NCI-H1930 (cell line): ENCODE measurements at places on chromosomes 1 and 21.

DNA sequence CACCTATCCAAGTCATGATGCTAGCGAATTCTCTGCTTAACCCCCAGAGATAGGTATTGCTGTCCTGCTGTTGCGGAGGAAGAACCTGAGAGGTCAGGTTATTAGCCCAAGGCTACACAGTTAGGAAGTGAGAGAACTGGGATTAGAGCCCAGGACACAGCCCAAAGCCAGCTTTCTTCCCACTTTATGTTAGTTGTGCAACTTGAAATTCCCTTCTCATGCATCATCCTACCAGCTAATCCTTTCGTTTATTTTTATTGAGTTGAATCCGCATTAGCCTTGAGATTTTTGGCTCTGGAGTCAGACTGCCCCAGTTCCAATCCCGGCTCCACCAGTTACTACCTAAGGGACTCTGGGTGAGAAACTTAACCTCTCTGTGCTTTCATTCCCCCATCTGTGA, 65.4 kb downstream of the PLEKHA6 start:
- DNase-seq: no peak

- DNase-seq: no peak
Measured at GRCh38 chr1:183604815-183605214, 14.6 kb upstream of the NCF2 start.

GRCh38 chr1:2088458-2088857, 38.2 kb downstream of the PRKCZ start:
- no peak for DNase-seq

GRCh38 chr1:89358287-89358893, 5.5 kb upstream of the GBP6 start:
- DNase-seq: peak; percentile 30

- DNase-seq: peak; percentile 36
Measured at GRCh38 chr1:110207831-110208230, 2.3 kb upstream of the KCNC4 start.

GRCh38 chr1:212284332-212284743, 872 bp upstream of the PPP2R5A start:
- DNase-seq: no peak

DNA sequence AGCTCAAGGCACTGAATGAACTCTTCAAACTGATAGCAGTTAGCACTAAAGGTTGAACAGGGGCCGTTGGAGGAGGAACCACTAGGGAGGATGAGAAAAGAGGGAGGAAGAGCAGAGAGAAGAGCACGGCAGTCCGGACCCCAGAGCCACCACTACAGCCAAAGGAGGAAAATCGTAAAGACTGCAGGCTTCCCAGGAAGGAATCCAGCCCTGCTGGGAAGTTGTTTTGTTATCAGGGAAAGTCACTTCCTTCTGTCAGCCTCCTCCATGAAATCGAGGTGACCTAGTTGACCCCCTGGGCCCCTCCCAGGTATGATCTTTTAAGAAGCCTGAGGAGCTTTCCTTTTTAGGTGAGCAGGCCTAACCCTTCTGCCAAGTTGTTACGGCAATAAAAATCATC, 88.2 kb downstream of the PBX1 start:
- no peak for DNase-seq

GRCh38 chr1:23122023-23122748, 46.5 kb downstream of the LUZP1 start:
- no peak for DNase-seq

DNA sequence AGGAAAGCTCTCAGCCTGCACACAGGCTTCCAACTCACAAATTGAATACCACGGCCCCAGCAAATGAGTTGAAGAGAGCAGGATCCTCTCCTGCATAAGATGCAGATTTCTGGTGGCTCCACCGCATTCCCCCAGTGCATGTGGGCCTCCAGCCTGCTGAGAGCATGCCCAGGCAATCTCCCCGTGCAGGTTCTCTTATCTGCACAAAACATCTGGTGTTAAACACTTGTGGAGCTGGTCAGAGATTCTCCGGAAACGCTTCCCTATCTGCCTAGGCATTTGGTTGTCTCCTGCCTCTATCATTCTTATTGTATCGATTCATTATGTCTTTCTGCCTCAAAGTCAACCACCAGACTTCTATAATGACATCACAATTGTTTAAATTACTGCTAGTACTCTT, 1349.0 kb upstream of the B3GALT2 start:
- DNase-seq: no peak

DNA sequence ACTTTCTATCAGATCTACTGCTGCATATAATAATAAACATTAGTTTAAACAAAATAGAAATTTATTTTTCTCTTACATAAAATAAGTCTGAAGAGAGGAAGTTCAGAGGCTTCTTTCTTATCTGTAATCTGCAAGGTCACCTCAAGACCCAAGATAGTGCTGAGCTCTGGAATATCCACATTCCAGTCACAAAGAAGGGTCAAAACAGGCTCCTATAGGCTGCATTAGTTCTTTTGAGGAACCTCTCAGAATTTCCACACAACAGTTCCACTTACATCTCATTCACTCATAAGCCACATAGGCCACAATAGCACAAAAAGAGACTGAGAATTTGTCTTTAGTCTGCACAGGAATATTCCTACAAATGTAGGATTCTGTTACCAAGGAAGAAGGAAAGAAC, 15.4 kb downstream of the DYNLT5 start:
- DNase-seq: no peak

DNA sequence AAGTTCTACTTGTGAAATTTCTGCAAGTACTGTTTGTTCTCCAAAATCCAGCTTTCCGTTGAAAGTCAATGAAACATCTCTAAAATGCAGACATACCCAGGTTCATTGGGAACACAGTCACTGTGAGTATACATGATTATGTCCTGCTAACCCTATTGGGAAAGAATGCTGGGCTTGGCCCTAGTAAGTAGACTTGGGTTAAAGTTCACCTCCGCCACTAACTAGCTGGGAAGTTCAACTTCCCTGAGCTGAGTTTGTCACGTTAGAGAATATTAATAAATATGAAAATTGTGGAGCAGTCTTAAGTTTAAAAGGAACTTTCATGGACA, 10.5 kb upstream of the PGD start:
- DNase-seq: no peak

DNA sequence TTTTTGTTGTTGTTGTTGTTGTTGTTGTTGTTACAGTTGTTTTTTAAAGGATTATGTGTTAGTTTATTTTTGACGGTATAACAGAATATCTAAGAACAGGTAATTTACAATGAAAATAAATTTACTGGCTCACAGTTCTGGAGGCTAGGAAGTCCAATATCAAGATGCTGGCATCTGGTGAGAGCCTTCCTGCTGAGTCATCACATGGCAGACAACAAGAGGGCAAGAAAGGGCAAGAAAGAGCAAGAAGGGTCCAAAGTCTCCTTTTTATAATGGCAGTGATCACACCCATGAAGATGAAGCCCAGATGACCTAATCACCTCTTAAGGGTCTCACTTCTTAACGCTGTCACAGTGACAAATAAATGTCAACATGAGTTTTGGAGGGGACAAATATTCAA, 142.1 kb downstream of the NEGR1 start:
- no peak for DNase-seq

- DNase-seq: no peak
Measured at GRCh38 chr1:63116016-63116415, 206.4 kb upstream of the FOXD3 start.

GRCh38 chr1:15311880-15312279, 64.9 kb downstream of the FHAD1 start:
- DNase-seq: no peak

- DNase-seq: peak; percentile 35
Measured at GRCh38 chr1:55893155-55893554, 678.0 kb upstream of the USP24 start.

DNA sequence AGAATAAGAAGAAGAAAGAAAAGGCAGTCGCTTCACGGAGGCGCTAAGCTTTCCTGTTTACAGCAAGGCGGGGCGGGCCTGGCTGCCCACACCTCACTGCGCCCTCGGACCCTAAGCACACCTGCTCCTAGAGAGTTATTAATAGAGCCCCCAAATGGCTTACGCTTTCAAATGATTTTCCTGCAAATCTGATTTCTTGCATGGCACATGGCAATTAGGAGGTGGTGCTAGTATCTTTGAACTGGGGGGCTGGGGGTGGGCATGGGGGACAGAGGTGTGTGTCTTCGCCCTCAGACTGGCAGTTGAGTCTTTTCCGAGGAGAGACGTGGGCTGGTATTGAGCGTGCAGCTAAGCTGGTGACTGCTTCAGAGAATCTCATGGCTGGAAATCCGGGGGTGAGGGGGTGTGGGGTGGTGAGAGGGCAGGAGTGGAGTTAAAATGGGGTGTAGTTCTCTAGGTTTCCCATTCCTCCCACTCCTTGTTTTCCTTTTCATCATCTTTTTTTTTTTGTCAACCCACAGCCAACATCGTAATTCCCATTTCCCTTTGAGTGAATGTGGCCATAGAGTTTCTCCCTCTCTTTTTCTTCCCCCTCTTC, 1.3 kb downstream of the S1PR1 start:
- DNase-seq: no peak

DNA sequence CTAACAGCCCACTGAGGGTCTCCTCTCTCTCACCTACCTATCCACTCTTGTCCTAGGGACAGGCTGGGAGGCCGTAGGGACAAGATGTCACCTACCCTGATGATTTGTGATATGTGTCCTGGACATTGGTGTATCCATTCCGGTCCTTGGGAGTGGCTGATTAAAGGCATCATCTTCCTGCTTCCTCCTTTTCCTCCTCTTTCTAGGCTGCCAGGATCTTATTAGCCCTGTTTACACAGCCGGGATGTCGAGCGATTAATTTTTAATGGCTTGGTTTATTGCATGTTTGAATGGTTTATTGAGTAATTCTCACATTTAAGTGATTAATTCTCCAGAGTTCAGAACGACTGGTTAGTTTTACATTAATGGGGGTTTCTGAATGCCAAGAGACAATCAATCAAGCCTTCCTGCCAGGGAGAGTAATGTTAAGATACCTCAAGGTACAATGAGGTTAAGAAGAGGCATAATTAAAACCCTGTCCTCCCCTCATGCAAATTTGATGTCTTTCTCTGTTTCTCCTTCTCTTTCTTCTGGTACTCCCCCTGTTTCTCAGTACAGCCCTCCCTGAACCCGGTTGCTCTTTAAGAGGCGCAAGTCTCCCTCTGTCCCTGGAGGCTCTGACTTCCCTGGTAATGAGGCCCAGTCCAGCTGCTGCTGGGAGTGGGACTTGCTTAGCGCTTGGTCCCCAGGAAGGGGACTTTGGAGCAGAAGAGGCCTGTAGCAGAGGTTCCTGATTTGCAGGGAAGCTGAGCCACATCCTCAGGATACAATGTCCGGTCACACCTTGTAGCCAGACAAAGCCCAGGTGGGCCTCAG, 50.9 kb downstream of the ACTL8 start:
- DNase-seq: no peak

DNA sequence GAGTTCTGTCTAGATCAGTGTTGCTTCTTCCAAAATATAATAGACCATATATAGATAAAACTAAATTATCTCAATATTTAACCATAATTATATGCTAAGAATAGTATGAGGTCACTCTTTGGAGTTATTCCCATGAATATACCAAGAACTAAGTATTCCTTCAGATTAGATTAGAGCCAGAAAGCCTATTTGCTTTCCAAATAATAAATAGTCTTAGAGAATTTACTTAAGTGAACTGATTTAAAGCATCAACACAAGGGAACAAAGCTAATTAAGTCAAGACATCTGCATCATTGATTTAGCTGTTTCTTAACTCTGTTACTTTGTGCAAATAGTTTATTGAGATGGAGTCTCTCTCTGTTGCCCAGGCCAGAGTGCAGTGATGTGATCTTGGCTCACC, 35.7 kb downstream of the FNBP1L start:
- no peak for DNase-seq

- no peak for DNase-seq
Measured at GRCh38 chr1:12587981-12588640, 29.9 kb downstream of the DHRS3 start.

- DNase-seq: no peak
Measured at GRCh38 chr1:170215072-170215885, 69.5 kb downstream of the NTMT2 start.

DNA sequence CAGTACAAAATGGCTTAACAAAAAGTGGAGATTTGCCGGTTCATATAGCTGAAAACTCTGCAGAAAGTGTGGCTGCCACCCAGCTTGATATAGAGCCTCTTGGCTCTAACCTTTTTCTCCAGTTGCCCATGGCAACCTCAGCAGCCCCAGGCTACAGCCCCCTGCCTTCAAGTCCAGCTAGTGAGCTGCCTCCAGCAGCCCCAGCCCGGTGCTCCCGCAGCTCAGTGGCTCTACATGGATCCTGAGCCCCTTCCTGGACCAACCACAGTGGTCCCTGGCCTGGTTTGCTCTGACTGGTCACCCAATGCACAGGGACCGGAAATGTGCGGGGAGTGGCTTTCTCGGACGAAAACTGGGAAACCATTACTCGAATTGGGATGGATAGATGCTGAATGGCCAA, 13.3 kb upstream of the ATF3 start:
- DNase-seq: no peak

DNA sequence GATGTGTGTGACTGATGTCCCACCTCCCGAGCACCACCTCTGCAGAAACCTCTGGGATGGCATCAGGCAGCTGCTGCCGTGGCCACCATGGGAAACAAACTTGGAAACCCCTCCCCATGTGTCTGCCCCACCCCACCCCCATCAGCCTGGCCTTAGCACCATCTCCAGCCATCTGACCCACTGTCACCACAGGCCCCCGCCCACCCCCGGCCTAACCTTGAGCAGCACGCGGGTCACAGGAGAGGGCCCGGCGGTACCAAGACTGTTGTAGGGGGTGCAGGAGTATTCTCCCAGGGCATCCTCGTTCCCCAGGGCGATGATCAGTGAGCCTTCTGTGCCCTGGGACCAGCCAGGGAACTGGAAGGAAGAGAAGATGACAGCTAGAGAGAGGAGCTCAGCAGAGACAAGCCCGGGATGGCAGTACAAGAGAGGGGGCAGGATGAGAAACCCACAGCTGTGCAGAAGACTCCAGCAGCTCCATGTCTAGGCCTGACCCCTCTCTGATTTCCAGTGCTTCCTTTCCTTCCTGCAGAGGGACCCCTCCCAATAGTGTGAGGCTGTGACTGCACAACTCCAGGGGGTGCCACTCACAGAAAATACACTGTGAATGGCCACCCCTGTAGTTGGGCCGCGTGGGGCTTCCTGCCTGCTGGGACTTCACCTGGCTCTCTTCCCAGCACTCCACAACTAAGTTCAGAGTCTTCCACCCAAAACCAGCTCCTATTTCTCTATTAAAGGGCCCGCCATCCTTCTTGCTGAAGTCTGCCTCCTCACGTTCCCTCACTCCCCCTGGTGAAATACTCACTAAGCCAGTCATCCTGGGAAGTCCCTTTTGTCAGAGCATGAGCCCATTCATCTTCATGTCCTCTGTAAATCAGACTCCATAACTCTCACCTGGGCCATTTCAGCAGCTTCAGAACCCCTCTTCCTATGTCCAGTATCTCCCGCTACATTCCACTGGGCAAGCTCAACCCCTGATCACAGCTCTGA, 7.3 kb upstream of the TAGLN2 start:
- no peak for DNase-seq

GRCh38 chr1:174884038-174884437, 115.7 kb upstream of the CACYBP start:
- no peak for DNase-seq

DNA sequence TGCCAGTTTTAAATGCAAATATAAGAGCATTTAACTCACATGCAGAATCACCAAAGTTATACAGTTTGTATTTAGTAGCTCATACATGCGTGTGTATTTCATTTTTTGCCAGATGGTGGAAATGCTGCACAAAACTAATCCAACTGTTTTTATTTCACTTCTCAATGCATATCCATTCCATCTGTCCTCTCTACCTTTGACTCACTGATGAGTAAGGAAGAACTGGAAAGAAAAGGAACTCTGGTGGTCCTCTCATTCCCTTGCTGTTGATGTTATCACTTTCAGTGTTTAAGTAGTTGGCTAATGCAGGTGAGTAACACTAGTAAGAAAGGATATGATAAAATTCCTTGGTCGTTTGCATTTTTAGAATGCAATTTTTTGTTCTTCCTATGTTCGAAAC, 5.7 kb upstream of the SLC1A7 start:
- DNase-seq: no peak
